HS-5 (cell line): ENCODE measurements at places on chromosomes 1 and 21.

DNA sequence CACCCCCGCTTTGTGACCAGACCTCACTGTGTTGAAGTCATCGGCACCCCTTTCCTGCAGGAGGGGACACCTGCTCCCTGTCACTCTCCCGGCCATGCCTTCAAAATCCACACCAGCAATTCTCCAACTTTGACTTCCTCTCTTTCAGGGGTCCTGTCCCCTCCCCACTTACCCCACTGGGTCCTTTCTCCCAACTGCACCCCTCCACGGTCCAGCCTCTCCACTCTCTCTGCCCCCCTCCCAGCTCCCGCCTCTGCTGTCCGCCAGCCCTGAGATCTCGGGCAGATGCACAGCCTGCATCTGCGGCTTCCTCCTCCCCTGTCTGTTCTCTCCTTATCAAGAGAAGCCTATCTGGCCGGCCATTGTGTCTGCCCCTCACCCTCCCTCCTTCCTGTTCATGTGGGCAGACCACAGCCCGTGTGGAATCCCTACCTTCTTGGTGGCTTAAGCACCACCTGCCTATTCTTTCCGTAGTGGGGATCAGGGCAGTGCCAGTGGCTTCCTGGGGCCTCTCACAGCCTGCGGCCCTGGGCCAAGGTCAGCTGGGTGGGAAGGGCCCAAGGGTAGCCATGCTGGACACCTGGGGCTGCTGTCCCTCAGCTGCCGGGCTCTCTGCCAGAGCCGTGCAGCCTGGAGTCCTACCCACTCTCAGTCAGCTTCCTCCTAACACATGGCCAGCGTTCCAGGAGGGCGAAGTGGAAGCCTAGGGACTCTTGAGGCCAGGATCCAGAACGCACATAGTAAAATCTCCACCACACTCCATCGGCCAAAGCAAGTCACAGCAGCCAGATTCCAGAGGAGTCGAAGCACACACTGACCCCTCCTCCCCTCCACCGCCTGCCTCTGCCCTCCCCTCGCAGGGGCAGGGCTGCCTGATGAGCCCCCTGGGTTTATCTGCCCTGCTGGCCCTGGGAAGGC is 5.1 kb upstream of the HES4 start:
- no peak for DNase-seq

GRCh38 chr1:37952738-37953137 is 5.9 kb upstream of the INPP5B start:
- DNase-seq, result no peak

DNA sequence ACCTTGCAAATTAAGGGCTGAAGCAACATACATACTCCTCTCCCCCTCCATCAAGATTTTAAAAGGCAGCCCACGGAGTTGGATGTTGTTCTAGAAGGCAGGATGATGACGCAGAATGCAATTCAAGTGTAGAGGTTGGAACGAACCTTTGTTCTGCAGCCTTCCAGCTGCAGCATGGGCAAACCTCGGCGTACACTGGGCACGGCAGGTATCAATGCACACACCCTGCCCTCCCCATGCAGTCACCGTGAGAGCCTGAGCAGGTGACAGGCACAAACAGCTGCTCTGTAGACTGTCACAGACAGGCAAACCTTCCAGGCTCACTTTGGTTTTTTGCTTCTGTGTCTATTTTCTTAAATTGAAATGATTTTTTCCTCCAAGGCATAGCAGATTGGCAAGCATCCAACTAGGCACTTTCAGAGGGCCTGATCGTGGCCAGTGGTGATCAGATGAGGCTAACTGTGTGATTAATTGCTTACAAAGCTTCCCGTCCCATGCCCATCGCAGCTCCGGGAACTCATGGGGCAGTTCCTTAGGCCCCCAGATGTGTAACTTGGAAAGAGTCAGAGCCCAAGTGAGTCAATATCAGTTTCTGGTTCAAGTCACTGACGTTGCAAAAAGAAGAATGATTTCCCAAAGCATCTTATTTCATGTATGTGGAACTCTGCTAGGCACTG is 82.3 kb downstream of the ITPKB start:
- DNase-seq, result peak; percentile 80

- DNase-seq, result no peak
Observed at GRCh38 chr1:96980448-96980847, 258.9 kb downstream of the PTBP2 start.

DNA sequence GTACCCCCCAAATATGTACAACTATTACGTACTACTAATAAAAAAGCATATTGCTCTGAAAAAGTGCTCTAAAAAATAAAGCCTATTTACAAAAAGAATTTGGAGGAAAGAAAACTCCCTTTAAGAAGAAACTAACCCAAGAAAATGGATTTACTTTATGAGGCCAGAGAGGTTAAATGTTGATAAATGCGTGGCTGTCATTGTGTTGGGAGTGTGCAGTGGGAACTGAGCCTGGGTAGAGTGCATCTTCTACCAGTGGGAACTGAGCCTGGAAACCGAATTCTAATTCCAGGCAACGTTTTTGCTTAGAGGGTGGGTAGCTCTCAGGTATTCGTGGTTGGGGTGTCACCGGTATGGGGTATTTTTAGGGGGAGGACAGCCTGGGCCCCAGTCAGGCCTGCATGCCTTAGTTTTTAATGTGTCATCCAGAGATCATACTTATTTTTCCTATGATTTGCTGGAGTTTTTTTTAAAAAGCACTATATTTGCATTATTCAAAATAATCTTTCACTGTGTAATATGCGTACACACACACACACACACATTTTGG is 24.1 kb upstream of the RNF187 start:
- no peak for DNase-seq

DNA sequence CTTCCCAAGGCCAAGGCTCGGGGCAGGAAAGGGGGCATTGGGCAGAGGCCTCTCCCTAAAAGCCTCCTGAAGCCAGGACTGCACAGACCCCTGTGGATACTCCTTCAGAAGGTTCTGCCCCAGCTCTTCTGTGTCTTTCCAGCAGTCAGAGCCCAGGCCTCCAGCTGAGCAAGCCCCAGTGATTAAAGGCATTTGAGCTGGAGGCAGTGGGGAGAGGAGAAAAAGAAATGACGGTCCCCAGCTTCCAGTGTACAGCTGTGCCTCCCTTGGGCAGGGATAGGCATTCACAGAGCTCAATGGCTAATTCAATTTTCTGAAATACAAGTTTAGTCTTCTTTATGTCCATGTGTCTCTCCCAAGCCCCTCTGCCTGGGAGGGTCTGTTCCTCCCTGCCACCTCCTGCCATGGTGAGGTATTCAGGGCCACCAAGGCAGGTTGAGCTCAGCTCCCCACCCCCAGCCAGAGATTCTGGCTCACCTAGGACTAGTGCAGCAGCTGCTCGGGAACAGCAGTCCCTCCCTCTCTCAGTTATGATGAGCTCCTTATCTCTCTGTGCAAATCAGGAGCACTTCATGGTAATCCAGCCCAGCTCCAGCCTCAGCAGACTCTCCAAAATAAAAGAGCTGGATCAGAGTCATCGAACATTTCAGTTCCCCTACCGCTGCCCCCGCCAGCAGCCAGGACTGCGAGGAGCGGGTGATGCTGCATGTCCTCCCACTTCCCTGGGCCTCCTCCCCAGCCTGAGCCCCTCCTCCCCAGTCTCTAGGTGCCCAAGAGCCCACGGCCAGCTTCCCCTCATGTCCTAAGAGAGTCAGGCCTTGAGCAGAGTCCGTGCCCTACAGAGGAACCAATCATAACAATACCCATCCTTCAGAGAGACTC is 208.4 kb upstream of the ZC3H12A start:
- DNase-seq, result no peak

DNA sequence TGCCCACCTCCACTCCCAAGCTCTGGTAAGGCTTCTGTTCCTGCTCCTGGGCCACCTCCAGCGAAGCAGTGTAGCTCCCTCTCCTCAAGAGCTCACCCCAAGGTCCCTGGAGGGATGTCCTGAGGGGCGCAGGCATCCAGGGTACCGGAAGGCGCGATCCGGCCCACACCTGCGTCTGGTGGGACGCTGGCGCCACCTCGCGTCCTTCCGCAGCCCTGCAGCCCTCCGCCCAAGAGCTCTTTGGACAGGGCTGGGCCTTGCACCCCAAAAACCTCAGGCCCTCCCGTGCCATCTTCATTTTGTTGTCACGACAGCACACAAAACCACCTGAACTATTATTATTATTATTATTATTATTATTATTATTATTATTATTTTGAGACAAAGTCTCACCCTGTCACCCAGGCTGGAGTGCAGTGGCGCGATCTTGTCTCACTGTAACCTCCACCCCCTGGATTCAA is 49.2 kb upstream of the PAX7 start:
- DNase-seq, result no peak

DNA sequence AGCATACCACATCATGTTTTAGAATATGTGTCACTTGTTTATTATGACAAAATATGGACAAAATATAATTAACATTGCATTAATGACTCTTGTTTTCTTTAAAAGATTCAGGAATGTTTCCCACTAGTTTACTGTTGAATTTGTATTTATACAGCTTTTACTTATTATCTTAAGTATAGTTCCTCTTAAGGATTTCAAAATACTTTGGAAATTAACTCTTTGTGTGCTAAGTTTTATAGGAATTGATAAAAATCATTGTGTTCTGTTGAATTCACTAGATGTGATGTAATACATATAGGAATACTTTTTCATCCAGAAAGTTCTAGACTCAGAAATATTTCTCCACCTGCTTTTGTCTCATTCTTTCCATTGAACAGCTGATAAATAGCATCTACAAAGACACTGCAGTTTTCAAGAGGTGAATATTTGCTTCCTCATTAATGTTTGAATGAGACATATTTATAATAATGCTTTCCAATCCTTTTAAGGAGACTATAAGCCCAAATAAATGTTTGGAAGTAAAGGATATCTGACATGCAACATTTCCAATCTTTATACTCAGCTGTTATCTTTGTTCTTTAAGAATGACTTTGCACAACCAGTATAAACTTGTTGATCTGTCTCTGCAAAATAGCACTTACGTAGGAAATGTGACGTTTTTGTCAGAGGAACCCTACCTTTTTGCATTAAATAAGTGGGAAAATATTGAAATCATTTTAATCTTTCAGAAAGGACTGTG is 38.4 kb upstream of the SAMSN1 start:
- no peak for DNase-seq

- no peak for DNase-seq
Observed at GRCh38 chr1:151809290-151809984, 4.2 kb upstream of the LINGO4 start.

DNA sequence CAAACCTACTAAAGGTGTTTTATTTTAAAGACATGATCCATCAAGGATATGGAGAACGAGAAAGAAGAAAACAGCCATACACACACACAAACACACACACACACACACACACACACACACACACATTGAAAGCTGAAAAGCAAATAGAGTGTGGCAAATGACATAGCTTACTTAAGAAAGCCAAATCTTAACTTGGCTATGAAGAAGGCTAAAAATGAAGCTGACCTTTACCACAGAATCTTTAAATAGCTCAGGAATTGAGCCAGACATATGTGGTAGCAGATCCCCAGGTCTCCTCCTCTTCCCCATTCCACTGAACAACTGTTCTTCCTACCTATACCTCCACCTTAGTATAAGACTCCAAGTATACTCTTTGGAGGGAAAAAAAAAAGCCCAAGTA is 185.6 kb downstream of the CLEC20A start:
- DNase-seq, result no peak

DNA sequence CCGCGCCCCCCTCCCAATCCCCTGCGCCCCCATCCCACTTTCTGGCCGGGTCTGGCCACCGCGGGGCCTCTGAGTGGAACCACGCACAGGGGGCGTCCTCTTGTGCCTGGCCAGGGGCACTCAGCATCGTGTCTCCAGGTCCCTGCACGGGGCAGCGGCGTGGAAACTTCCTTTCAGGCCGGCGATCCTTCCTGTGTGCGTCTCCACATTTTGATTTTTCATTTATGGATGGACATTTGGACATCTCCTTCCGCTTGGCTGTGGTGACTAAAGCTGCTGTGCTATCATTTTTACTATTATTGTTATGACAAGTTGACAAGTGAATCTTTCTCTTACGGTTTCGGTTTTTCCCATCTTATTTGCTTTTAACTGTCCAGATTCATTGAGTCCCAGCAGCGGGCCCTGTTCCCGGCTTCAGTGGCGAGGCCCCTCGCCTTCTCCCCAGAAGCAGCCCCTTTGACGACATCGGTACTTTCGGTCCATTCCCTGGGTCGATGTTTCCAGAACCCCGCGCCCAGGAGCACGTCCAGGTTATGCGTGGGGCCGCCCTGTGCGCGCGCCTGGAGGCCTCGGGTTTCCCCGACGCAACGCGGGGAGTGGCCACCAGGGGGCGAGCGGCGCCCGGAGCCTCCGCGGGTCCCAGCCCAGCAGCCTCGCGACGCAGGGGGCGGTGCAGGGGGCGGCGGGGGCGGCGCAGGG is 12.4 kb upstream of the SLC19A1 start:
- peak; percentile 24 for DNase-seq

DNA sequence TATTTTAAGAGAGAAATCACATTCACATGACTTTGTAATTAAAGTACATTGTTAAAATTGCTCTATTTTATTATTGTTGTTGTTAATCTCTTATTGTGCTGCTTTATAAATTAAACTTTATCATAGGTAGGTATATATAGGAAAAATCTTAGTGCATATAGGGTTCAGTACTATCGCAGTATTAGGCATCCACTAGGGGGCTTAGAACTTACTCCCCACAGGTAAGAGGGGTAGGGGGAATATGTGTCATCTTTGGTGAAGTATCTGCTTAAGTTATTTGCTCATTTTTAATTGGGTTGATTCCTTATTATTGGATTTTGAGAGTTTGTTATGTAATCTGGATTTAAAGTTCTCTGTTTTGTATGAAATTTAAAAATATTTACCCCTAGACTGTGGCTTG is 385.2 kb downstream of the DUSP10 start:
- no peak for DNase-seq

DNA sequence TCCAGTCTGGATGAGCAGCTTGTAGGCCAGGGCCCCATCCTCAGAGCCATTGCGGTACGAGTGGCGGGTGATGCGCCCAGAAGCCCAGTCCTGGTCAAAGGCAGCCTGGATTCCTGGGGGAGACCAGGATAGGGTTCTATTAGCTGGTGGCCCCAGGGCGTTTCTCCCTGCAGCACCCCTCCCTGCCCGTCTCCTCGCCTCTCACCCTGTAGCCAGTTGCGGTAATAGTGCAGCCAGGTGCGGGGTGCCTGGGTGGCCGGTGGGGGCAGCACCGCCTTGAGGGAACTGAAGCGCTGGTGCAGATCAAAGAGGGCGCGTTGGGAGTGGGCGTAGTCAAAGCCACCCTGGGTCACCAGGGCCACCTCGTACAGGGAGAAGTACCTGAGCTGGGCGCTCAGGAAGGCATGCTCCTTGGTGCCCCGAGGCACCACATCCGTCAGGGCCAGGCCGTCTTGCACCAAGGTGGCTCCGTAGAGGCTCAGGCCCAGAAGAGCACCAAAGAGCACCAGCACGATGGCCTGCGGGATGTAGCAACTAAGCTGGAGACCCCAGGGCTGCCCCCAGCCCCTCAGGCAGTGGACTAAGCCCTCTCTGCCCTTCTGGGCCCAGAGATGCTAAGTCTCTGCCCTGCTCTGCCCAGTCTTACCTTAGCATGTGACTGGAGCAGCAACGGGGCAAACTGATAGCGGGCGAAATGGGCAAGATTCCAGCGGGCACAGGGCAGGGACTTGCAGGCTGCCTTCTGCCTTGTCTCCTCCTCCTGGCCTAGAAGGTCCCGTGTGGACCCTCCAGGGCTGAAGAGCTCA is 15.7 kb downstream of the PTCH2 start:
- DNase-seq, result no peak

GRCh38 chr1:72100771-72101170 is 181.6 kb downstream of the NEGR1 start:
- no peak for DNase-seq
